ENCODE measurements at places on chromosomes 1 and 21.

DNA sequence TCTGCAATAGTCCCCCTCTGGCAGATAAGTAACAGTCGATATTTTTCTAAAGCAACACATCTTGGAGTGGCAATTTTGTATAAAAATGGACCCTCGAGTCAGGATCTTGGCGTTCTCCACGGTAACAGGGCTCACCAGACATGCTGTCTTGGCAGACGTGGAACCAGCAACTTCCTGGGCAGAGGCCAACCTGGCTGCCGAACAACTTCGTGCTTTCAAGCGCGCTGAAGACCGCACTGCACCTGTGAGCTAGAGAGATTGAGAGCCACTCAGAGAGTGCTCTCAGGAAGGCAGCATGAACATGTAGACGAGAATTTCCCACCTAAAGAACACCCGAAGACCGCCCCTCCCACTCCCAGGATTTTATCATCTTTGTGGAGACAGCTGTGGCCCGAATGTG lies 7.3 kb downstream of the C1orf174 start:
- no peak for DNase-seq

DNA sequence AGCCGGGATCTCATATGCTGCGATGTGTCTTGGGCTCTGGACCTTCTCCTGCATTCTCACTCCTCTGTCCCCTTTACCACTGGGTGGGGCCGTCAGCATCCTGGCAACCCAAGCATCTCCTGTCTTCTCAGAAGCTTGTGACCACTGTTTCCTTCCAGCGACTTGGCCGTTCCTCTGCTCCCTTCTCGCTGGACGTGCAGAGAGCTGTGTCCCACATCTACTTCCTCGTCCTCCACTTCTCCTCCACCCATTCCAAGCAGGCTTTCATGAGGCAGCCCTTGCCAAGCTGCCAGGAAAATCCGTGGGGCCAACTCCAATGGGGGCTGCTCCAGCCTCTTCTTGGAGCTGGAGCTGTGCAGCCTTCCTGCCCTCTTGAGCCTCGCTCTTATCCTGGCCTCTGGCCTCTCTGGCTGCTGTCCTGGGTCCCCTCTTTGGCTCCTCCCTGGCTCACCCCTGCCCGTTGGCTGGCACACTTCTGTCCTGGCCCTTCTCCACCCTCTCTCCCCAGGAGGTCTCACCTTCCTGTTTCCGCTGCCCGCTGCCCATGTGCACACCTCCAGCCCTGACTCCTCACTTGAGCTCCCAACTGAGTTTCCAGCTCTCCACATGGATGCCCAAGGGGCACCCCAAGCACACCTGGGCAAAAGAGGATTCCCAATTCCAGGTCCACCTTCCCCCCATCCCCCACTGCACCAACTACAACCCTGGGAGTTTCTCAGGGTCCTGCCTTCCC lies 8.7 kb downstream of the FAM131C start:
- no peak for DNase-seq

- no peak for DNase-seq
Measured at GRCh38 chr1:9580942-9581341, 7.8 kb upstream of the TMEM201 start.

DNA sequence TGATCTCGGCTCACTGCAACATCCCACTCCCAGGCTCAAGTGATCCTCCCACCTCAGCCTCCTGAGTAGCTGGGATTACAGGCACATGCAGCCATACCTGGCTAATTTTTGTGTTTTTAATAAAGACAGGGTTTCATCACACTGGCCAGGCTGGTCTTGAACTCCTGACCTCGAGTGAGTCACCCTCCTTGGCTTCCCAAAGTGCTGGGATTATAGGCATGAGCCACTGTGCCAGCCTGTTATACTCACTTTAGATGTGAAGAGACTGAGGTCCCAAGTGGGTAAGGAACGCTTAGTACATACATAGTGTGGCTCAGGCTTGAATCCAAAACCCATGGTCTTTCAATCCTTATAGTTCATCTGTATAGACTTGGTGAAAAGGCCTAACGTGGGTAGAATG lies 63.7 kb upstream of the EPS8L3 start:
- DNase-seq: peak; percentile 11

DNA sequence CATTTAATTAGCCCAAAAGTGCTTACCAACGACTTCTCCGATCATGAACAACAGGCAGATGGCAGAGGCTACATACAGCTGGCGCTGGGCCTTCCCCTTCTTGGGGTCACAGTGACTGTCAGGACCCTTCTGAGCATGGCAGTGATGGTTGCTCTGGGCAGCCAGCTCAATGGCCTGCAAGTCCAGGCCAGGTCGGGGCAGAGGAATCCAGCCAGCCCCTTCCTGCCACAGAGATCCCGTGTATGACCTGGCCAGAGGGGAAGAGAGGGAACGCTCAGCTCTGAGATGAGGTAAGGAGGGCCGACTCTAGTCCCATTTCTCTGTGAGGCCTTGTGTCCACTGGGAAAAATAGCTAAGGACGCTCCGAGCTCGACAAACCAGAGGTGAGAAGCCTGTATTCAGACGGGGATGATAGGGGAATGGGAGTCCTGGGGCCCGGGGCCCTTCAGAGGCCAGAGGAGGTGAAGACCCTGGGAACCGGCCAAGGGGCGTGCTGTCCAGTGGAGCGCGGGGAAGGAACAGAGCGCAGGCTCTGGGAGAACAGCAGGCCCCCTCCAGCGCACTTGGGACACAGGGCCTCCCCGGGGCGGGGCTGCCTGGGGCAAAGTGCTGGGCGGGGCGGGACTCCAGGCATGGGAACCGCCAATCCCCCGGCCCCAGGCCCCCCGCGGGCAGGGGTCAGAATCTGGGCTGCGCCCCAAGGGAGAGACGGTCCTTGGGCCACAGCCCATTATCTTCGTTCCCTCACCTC lies 772 bp downstream of the SLC30A2 start:
- no peak for DNase-seq

DNA sequence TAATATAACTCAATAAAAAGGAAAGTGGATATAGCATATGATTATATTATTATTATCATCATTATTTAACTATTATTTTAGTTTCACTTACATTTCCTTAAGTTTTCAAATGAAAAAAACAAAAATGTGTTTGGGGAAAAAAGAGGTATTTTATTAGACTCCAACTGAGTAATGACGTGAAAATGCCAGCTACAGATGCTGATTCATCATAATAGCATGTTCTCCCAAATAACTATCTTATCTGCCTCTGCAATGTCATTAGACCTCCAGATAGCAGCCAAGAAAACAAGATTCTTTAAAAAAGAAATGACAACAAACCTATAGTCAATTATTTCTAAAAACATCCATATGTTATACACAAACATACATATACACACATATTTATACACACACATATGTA lies 1071.9 kb upstream of the TMPRSS15 start:
- DNase-seq: peak; percentile 2

GRCh38 chr1:238232084-238232710 lies 341.5 kb upstream of the ZP4 start:
- DNase-seq: no peak

DNA sequence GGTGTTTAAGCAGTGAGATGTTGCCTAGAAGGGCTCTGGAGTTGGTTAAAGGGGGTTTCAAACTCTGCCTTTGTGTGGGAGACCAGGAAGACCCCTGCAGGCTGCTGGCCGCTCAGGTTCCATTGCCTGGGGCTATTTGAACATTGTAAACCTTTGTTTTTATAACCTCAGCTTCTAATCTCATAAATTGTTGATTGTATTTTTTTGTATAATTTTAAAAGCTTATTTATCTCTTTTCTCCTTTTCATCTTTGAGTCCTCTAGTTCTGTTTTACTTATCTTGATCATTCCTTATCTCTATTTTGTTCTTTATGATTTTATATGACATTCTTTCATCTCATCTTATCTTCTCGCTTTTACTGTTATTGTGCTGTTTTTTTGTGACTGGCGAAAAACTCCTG lies 45.5 kb upstream of the SOX13 start:
- no peak for DNase-seq

DNA sequence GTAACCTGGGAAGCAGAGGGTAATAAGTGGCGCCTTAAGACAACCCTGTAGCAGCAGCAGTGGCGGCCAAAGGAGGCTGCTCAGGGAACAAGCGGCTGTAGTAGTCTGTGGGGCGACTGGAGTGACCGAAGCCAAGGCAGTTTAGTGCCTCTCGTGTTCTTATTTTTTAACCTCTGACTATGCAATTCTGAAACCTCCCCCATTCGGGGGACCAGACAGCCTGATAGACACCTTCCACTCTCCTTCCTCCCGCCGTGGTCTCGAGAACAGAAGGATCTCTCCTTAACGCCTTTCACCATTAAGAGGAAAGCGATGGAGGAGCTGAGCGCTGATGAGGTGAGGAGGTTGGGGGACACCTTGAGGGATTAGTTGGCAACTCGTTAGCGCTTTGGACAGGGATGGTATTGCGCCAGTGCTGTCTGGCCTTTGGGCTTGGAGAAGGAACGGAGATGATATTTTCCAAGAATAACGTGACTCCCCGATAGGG lies 644 bp downstream of the UBE4B start:
- DNase-seq: peak; percentile 39

- DNase-seq: no peak
Measured at GRCh38 chr21:46229133-46229922, 754 bp upstream of the LSS start.

GRCh38 chr1:213075725-213076124 lies 24.7 kb downstream of the RPS6KC1 start:
- no peak for DNase-seq

- no peak for DNase-seq
Measured at GRCh38 chr21:45573452-45574035, 31.3 kb upstream of the SLC19A1 start.

DNA sequence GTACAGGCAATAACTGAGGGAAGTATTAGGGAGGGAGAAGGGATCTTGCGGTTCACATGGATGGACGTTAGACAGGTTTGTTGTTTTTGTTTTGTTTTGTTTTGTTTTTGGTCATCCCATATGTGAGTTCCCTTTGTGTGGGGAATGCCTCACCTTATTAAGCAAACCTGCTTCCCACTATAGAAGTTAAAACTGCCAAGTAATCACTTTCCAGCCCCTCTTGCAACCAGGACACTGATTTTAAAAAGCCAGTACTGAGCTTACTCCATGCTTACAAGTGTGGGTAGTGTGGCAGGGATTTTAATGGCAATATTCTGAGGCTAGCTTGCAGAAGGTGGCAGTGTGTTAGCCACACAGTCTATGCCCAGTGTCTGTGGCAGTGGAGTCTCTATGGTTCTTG lies 26.5 kb downstream of the SPATA45 start:
- DNase-seq: no peak

- DNase-seq: peak; percentile 84
Measured at GRCh38 chr1:161792740-161793139, 26.6 kb downstream of the ATF6 start.

DNA sequence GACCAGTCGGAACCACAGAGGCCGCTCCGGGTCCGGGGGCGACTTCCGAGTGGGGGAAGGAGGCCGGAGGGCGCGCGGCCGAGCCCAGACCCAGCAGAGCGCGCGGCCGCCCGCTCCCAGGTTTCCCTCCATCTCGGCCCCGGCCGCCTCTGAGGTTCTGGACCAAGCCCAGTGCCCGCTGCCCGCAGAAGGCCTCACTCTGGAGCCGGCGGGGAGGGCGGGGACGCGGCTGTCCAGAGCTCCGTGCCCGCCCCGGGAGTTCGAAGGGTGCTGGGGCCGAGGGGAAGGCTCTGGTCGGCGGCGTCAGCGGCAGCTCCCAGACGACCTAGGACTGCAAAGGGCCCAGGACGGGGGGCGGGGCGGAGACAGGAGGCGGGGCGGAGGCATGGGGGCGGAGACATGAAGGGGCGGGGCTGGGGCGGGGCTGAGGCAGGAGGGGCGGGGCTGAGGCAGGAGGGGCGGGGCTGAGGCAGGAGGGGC lies 48.0 kb upstream of the SLC19A1 start:
- peak; percentile 63 for DNase-seq

GRCh38 chr1:165841582-165842017 lies 14.2 kb downstream of the UCK2 start:
- peak; percentile 49 for DNase-seq

GRCh38 chr1:234933475-234933874 lies 195.2 kb downstream of the TOMM20 start:
- peak; percentile 79 for DNase-seq

DNA sequence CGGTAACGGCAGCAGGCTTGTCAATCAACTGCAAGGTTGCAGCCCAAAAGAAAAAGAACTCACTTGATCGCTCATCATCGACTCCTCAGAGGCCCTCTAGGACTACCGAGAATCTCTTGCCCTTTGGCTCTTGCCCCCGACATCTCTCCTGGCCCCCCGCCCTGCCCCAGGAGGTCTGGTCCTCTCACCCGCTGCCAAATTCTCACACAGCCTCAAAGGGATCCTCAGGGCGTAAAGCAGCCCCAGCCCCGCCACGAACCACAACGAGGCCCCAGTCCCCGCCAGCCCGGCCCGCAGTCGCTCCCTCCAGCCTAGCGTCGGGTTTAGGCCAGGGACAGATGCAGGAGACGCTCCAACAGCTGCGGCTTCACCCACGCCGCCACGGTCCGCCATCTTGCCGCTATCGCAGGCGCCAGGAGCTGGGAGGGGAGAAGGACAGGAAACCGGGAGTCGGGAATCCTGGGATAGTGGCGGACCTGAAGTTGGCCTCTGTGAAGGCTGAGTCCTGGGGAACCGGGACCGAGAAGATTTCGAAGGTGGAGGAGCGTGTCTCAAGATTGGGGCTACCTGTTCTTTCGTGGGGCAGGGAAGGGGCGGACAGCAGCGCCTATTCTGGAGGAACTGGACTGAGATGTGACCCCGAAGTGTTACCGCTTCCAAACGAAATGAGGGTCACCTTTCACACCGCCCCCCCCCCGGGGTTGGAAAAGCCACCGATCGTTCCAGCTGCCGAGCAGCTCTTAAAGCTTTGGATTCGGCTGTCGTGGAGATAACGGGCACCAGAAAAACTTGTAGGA lies at the start of gene ST7L:
TSS of gene ST7L (minus strand) at position 421 of the 797 bp plus-strand sequence. CDS start at position 393, 28 bp downstream.
- peak; percentile 76 for DNase-seq

DNA sequence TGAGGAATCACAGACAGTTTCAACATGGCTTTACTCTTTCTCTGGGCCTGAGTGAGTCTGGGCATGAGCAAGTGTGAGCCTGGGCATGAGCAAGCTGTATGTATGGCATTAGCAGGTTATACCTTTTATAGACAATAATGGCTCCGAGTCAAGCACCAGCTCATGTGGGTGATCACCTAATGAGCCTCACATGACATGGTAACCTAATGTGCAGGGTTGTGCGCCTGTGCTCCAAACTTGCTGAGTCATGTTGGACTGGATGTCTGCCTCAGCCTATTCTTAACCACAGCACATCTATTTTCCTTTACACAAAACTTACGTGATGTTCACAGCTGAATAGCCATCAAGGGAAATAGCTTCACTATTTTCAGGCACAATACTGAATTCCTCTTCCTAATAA lies 236.2 kb upstream of the NRIP1 start:
- DNase-seq: peak; percentile 15

GRCh38 chr21:42690586-42690985 lies 37.2 kb downstream of the PDE9A start:
- DNase-seq: no peak

DNA sequence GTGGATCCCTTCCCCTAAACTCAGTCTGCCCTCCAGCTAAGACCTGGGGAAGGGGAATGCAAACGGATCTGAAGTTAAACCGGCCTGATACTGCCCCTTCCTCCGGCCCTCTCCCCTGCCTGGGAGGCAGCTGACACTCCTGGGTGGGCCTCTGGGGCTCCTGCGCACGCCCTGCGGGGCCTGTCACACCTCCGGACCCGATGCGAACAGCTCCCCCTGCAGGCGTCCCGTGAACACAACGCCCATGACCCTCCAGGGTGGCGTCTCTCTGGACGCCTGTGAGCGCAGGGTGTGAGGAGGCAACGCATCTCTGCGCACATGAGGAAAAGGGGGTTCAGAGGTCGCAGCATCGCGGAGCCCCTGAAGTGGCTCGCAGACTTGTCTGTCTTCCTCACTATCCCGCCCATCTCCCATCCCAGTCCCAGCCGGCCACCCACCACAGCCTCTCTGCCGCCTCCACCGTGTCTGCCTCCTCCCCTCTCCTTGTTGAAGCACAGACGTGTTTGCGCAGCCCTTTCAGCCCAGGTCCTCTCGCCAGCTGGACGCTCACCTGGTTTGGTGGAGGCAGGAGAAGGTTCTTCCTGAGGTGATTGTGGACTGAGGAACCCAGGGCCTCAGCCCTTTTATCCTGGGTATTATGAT lies 421 bp upstream of the LCE3A start:
- no peak for DNase-seq

Data from fibroblast of skin of right biceps (primary cell).